Stimulated activated CD4-positive, alpha-beta T cell treated with anti-CD3 and anti-CD28 coated beads, TNF-alpha, amount 100 ng/mL, for 1 hour (primary cell): ENCODE measurements at places on chromosomes 6 and 20.

DNA sequence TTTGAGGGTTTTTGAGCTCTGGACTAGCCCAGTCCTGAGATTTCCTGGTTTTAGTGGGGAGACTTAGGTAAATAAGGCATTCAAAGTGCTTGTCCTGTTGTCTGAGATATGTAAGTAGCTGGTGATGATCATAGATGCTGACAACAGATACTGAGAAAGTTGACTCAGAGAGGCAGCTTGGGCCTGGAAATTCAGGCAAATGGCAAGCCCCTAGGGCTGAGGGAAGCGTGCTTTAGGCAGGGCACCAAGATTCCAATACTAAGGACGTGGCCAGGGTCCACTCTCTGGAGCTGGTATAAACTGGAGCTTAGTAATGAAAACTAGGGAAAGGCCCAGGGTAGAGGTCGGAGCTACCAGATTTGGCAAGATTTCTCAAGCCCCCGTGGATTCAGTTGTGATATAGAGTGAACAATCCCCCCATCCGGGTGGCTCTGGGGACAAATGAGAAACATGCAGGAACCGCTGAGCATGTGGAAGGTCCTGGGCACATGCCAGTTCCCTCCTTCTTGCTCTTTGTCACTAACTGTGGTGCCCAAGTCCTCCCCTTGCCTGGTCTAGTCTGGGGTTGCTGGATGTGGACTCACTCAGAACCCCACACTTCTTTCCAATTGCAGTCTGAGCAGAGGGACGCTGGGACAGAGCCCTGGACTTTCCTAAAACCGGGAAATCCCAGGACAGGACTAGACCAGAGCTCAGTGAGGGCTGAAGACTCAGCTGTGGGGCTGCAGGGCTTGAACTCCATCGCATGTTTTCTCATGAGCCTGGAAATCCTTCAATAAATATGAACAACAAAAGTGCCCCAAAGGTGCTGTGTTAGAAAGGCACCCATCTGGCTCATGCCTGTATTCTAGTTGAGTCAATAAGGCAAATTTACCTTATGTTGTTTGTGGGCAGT lies 10.3 kb downstream of the SLC22A3 start:
- DNase-seq = no peak

DNA sequence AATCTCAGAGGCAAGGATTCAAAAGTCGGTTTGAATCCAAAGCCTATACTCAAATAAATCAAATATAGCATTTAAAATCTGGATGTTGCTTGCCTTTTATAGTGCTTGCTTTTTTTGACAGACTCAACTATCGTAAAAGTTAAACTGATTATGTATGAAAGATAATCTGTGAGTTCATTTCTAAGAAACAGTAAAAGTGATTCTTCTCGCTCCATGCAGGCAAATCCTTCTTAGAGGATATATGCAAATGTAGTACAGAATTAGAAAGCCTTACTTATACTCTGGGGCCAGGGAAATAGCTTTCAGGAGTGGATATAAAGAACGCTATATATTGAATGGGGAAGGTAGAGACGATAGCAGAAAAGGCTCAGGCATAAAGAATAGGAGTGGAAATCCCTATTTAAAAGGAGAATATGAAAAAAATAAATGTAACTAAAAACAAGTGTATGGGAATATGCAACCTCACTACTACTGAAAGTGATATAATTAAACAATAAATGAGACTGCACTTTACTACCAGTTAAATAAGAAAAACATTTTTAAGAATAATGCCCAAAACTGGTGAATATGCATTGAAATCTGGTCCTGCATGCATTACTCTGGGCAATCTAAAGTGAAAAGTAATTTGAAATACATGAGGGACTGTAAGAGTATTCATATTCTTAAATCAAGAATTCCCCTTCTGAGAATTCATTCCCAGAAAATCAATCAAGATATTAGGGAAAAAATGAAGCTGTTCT lies 361.8 kb upstream of the PLCB4 start:
- no peak for DNase-seq

DNA sequence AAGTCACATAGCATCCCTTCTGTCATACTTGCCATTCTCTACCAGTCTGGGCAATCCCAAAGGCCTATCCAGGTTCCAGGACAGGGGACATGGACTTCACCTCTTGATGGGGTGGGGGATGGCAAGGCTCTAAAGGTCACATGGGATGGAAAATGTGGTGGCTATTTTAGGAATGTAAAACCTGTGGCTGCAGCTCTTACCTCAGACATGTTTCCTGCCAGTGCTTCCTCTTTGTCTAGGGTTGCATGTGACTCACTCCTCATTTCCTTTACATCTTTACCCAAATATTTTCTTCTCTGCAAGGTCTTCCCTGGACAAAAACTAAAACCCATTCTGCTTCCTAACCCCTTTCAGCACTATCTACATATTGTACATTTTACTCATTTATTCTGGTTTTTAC lies 135.7 kb downstream of the BTBD3 start:
- DNase-seq = no peak

DNA sequence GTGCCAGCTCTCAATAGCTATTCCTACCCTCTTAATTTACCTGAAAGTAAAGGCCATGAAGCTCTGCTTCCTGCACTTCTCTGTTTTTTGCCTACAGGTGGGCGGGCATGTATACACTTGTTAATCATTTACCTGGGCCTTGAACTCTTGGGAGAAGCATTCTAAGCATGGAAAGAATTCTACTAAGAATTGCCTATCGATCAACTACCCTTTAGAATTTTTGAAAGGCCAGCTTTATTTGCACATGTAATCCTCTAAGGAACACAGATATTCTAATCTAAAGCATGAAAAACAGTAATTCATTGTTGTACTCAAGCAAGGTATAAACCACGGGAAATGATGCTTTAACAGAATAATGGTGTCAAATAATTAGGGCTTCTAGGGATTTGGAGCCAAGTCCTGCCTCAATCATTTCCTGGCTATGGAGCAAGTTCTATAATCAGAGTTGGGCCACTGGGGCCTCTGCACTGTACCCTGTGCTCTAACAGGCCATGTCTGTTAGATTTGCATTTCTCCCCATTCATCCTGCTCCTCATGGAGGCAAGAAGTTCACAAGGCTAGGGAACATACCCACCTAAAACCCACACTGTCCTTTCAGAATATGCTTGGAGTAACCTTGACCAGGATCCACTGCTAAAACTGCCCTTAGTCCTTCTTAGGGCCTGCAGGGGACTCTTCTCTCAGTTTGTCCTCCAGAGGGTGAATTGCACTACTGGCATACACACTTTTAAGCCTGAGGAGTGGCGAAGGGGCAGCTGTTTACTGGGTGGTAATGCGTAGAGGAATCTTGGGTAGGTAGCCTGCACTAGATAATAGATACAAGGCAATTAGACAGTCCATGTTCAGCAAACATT lies 276.4 kb upstream of the JAG1 start:
- DNase-seq = no peak

- no peak for DNase-seq
These were observed 241.4 kb downstream of the SLC24A3 start for GRCh38 chr20:19453862-19454261.

GRCh38 chr20:49888212-49889000 lies 26.9 kb downstream of the SPATA2 start:
- no peak for DNase-seq

DNA sequence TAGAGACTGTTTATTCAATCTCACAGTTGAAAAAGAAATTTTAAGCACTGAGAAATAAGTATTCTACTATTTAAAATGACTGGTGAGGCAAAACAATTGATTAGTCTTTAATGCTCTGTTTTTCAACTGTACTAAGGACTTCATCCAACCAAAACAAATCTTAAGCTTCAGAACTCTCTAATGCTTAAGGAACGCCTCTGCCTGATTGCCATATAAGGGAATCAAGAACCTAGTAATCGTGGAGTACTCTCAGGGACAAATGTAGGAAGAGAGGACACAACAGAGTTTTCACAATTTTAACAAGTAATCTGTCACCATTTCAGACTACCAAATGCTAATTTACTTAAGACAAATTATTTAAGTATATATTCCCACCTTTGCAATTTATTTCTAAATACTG lies 16.1 kb downstream of the FBXO30 start:
- DNase-seq = no peak

DNA sequence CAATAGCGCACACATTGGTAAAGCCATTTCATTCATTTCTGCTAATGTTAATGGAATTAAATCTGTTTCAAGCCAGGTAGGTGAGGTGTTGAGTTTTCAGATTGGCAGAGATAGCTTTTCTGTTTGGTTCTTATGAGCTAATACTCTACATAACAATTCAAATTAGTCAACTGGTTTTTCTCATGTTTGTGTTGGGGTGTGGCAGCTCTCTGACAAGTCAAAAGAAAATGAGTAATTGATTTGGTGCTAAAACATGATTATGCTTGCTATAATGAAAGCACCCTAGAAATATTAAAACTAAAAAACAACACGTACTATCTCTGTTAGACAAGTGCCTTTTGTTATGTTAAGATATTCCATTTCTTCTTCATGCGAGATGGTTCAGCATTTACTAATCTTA lies 13.6 kb downstream of the PPP1R14C start:
- DNase-seq = no peak

- no peak for DNase-seq
These were observed 214.8 kb downstream of the ADGB start for GRCh38 chr6:146813554-146813953.

DNA sequence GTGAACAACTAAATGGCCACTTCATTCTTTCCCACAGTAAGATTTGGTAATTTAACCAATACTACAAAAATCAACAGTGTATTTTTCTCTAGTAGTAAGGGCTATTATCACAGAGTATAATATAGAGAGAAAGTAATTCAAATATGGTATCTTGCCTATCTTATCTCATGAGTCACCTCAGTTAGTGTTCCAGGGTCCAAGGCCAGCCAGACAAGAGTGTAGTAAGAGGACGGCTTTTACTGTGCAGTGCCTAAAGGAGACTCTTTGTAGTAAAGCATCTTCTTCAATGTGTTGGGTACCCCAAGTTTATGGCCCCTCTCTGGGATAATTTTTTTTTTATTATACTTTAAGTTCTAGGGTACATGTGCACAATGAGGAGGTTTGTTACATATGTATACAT lies 607.4 kb downstream of the PKHD1 start:
- no peak for DNase-seq

DNA sequence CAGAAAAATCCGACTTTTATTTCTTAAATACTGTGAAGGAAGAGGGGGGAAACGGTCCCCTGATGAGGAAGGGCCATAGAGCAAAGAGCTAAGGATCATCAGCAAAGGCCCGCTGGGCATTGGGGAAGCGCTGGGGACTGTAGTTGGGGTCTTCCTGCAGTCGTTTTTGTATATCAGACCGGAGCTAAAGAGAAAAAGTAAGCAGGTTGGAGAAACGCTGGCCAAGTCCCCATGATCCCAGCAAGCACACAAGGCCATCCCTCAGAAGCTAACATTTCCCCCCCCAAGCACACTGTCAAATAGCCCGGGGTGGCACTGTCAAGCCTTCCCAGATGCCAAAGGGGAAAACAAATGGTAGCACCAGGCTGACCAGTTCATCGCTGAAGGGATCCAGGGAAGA lies 13.4 kb downstream of the BAG6 start:
- DNase-seq = no peak

DNA sequence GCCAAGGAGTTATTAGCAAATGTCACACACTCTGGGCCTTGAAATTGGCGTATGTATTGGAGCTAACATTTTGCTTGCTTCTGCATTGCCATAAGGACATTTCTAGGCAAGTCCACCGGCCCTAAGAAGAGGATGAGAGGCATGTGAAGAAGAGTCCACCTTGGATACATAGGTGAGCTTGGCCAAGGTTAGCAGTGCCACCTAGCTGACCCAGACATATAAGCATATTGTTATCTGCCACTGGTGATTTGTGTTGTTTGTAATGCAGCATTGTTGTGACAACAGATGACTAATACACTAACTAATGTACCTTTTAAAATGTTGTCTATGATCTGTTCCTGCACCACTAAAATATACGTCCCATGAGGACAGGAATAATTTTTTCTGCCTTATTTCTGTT lies 24.8 kb upstream of the HLA-DQA2 start:
- DNase-seq = no peak

DNA sequence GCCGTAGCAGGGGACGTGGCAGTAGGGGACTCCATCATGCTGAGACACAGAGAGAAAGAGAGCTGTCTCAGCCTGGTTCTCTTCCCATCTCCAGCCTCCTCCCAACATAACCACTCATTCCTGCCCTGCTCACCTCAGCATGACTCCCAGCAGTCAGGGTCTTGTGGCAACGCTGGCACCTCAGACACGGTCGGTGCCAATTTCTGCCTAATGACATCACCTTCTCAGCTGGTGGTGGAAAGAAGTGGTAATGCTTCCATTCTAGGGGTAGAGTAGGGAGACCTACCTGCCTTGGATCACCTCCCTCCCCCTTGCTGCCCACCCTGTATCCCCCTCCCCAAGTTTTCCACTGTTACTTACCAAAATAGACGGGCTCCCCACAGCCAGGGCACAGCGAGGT lies 2.5 kb downstream of the CRIP3 start:
- no peak for DNase-seq

DNA sequence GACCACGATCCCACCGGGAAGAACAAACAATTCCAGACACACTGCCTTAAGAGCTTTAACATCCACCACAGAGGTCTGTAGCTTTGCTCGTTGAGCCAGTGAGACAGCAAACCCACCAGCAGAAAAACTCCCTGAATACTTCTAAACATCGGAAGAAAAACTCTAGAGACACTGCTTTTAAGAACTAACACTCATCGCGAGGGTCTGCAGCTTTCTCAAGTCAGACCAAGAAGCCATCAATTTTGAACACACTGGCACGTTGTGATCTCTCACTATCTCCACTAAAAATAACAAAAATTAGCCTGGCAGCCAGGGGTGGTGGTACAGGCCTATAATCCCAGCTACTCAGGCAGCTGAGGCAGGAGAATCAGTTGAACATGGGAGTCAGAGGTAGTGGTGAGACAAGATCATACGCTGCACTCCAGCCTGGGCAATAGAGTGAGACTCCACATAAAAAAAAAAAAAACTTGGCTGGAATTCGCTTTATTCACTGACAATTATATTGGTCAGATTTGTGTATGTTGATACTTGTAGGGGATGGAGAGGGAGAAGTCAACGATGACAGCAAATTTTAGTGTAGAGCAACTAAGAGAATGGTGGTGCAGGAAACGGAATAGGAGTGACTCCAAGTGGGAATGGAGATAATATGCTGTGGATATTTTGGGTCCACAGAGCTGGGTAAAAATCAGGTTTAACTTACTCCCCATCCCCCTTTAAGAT lies 860 bp upstream of the TMEM14C start:
- DNase-seq = no peak

DNA sequence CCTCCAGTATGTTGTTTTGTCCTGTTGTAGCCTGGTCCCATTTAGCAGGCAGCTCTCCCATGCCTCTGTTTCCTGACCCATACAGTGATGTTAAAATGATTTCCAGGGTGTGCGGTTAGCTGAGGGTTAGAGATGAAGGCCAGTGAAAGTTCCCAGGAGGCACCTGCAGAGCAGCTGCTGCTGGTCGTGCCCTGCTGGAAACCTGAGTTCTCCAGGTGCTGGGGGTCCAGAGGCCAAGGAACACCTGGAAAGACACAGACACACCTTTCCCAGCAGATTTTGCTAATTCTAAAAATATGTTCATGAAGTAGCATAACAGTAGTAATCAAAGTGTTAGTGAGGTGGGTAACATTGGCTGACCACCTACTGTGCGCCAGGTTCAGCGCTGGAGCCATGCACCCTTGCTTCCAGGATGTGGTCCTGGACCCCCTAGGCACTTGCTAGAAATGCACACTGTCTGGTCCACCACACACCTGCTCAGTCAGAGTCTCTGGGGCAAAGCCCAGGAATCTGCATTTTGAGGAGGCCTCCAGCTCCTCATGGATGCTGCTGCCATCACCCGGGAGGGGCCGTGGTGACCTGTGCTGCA lies 118.7 kb downstream of the SYNDIG1 start:
- DNase-seq = no peak

GRCh38 chr20:43434565-43434964 lies 23.1 kb upstream of the SRSF6 start:
- DNase-seq = no peak

- no peak for DNase-seq
These were observed 41.7 kb downstream of the TMEM242 start for GRCh38 chr6:157281570-157281969.
